ENCODE measurements at places on chromosomes 12 and 14. TPM values are rescaled to one million over a fixed set of nuclear protein-coding genes. Genes with fewer than 3 reads are reported as not detected.

The TMTC2 gene
- total RNA-seq: 3.3 TPM

The CABP1 gene
- 0.37 TPM for total RNA-seq

The PYGL gene
- total RNA-seq: 108 TPM

The NKX2-1 gene
- not detected for total RNA-seq

The DNAJC22 gene
- 0.20 TPM for total RNA-seq

All from subcutaneous preadipocyte (primary cell).